ENCODE measurements at places on chromosomes 13 and 19.

DNA sequence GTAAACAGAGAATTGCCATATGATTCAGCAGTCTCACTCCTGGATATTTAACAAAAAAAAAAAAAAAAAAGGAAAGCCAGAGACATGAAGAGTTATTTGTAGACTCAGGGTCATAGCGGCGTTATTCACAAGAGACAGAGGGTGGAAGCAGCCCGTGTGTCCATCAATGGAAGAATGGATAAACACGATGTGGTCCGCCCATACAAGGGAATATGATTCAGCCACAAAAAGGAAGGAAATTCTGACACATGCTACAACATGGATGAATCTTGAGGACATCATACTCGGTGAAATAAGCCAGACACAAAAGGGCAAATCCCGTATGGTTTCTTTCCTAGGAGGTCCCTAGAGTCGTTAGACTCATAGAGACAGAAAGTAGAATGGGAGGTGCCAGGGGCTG lies 14.8 kb downstream of the ACSBG2 start:
- no peak for DNase-seq

DNA sequence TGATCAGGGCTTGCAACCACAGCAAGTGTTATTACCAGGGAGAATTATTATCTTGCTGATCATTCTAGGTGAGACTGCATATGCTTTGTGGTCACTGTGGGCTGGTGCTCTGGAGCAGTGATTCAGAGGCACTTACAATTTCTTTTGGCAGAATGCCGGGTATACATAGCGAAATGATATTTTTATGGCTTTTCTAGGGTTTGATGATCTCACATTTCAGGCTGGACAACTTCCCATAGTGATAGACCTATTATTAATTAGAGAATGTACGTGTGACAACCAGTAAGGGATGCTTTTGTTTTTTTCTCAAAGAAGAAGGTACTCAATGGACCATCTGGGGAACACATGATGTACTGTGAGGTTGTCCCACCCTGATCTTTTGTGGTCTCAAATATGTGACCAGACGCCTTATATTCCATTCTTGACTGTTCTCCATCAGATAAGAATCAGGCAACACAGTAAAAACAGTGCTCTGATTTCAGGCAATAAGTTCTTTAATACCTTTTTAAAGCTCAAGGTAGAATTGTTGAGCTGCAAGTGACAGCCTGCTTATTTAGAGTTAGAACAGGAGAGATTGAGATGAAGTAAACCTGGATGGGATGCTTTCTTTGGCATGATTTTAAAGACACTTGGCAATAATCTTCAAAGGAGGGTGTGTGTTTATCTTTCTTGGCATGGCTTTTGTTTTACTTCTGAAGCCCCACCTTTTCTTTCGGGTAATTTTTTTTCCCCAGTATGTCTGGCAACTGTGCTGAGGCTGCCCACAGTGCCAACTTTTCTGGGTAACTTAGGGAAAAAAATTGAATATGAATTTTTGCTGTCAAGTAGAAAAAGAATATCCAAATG lies 27.4 kb upstream of the SCEL start:
- DNase-seq: no peak

- DNase-seq: no peak
These were observed 82.3 kb downstream of the FGF9 start for GRCh38 chr13:21753117-21753729.

DNA sequence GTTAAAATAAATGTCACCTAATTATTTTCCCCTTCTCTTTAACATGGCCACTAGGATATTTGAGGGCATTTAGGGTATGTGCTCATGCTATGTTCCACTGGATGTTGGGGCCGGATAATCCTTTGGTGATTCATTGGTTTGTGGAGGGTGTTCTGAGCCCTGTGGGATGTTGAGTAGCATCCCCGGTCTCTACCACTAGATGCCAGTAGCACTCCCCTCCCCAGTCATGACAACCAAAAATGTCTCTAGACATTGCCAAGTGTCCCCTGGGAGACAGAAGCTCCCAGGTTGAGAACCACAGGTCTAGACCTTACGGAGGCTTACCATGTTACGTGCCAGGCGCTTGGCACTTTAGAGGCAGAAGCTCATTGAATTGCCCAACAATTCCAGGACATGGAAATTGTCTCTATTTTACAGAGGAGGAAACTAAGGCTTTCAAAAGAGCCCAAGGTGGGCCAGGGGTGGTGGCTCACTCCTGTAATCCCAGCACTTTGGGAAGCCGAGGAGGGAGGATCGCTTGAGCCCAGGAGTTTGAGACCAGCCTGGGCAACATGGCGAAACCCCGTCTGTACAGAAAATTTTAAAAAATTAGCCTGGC lies 14.1 kb downstream of the SHANK1 start:
- no peak for DNase-seq

GRCh38 chr13:31011901-31012654 lies 79.6 kb downstream of the TEX26 start:
- no peak for DNase-seq

- DNase-seq: no peak
These were observed 46.4 kb upstream of the ZNF536 start for GRCh38 chr19:30325676-30326392.

DNA sequence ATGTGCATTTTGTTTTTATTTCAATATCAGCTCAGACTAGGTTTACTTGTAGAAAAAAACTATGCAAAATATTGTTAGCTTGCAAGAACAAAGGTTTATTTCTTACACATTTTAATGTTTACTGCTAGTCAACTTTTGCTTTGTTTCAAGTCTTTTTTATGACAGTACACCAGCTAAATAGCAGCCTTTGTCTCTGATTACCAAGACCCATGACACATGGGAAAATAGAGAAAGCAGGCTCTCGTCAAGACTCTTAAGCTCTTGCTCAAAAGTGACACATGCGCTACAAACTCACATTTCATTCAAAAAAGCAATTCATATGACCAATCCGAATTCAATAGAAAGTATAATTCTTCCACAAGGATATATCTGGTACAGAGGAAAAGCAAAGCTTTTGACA lies 642.3 kb upstream of the SLITRK1 start:
- DNase-seq: no peak

DNA sequence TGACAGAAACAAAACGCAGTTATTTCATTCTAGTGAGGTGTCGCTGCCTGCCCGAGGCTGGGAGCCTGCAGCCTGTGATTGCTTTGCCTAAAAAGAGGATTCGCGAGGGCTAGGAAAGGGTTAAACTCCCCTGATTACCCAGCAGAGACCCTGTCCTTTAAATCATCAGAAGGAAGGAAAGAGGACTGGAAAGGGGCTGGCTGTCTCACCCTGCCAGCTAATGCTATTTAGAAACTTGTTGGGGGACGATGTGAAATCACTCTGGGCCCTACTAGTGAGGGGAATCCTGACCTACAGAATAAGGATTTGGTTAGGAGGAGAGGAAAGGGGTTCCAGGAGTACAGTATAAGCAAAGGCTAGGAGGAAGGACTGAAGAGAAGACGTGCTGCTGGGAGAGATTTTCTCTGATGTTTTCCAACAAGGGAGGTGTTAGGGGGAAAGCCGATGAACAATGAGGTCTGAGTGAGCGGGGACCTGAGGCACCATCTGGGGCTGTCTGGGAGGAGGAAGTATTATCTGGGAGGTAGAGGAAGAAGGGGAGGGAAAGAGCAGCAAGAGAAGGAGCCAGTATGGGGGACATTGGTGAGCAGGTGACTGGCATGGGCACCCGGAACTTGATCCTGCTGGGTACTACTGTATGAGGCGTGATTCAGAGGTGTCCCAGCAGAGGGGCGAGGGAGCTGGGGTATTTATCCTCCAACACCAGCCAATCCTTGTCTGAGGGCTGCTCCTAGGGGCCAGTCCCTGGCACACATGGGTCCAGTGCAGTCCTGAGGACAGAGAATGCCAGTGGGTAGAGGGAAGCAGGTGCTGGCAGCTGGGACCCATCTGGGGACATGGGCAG lies 55.7 kb upstream of the PTPRS start:
- no peak for DNase-seq

DNA sequence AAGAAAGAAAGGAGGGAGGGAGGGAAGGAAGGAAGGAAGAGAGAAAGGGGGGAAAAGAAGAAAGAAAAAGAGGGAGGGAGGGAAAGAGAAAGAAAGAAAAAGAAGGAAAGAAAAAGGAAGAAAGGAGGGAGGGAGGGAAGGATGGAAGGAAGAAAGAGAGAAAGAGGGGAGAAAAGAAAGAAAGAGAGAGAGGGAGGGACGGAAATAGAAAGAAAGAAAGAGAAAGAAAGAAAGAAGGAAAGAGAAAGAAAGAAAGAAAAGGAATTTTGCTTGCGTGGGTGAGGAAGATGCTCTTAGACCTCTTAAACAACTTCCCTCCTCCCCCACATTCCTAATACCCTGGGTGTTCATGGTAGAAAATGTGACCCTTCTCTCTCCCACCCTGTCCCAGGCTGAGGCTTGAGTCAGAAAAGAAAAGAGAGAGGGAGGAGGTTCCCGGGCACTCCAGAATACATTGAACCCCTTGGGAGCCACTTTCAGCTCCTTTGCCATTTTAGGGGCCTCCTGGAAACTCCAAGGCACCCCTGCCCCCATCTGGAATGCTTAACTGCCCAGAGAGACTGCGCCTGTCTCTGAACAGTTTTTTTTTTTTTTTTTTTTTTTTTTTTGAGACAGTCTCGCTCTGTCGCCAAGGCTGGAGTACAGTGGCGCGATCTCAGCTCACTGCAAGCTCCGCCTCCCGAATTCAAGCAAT lies 9.2 kb upstream of the KANK3 start:
- no peak for DNase-seq

- no peak for DNase-seq
These were observed 1.3 kb downstream of the GADD45B start for GRCh38 chr19:2477141-2477710.

- DNase-seq: no peak
These were observed 264.5 kb downstream of the TDRD3 start for GRCh38 chr13:60661521-60661920.

DNA sequence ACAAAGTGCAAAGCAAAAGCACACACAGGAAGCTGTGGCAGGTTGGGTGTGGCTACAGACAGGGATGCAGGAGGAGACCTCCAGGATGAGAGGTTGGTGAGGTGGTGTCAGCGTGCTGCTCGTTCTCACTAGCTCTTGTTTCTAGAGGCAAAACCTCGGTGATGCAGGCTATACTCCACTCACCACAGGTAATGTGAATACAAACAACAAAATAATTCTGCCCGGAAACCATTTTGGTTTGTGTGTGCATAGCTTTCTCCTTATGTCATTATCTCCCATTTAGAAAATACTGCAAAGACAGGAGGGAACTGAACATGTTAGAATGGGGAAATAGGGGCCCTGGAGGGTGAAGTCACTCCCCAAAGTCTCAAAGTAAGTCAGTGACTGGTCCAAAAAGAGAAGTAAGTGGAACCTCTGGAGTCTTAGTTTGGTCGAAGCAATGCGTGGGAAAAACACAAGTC lies 9.4 kb downstream of the LCP1 start:
- no peak for DNase-seq

DNA sequence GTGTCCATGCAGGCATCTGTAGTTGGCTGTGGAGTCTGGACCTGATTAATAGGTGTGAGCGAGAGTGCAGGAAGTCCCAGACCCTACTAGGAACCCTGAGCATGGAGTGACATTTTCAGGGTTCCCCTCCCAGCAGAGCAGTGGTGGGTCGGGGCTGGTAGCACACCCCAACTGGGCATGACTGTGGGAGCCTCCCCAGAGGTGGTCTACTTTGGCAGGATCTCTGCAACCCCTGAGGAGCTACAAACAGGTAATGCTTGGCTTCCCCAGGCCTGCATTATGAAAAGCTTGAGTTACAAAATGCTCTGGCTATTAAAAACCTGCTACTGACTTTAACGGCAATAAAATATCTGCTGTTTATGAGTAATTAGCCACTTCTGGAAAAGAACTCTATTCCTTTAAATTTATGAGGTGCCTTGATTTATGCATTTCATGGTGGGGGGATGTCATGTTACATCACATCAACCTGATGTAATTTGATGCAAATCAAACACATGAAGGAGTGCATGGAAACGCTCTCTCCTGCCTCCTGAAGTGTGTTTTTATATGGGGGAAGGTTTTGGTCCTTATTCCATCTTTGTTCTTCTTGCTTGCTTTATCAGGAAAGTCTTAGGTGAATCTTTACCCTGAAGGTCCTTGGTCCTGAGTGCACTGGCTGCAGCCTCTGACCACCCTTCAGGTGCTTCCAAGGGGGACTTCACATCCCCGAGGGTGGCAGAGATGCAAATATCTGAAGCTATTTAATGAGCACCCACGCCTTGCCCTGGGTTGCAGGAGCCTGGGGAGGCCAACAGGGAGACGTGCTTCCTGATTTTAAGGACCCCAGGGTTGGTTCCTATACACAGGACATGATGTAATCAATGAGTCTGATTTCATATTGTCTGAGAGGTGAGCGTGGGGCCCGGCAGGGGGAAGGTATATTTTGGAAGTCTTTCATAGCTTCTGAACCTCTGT lies 54.0 kb downstream of the ZNF536 start:
- no peak for DNase-seq

DNA sequence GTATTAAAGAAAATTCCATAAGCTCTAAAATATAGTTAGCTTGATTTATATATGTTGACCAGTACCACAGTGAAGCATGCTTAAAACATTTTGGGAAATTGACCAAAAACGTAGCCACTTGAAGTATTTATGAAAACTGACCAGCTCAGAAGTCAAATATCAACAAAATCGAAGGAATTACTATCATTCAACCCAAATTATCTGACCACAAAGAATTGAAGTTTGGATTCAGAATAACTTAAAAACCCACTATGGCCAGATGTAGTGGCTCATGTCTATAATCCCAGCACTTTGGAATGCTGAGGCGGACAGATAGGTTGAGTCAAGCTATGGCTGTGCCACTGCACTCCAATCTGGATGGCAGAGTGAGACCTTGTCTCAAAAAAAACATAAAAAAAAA lies 31.9 kb downstream of the GPALPP1 start:
- DNase-seq: no peak

DNA sequence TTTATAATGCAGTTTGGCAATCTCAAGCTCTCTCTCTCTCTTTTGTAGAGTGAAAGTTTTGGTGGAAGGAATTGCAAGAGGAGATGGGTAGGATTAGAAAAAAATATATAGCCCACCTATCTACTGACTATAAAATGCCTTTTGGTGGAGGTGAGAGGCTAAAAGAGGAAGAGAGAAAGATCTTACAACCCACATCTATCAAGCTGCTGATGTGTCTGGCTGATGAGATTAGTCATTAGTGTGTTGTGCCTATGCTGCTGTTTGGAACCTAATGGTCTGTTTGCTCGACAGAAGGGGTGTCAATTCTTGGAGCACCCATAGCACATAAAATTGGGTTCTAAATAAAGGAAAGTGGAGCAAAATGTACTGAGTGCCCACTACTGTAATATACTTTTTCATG lies 411.0 kb downstream of the HS6ST3 start:
- no peak for DNase-seq

- DNase-seq: no peak
These were observed 117.6 kb downstream of the USP12 start for GRCh38 chr13:27053902-27054595.

DNA sequence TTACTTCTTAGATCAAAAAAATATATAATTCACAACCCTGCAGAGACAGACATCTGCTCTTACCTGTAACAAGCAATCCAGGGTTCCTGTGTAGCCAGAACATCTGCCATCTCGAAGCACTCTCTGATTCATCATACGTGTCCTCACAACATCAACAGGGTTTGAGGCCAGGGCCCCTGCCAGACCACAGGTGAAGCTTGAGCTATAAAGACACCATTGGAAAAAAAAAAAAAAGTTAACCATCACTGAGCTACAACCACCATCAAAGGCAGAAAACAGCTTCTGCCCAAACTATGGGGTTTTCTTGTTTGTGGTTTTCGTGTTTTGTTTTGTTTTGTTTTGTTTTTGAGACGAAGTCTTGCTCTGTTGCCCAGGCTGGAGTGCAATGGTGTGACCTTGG lies 19.3 kb downstream of the SLC25A30 start:
- no peak for DNase-seq

GRCh38 chr13:97111756-97112155 lies 110.4 kb upstream of the MBNL2 start:
- DNase-seq: no peak

GRCh38 chr19:39516270-39516669 lies 1.3 kb downstream of the SELENOV start:
- no peak for DNase-seq
